Uterus (tissue), 4 donors: ENCODE measurements at places on chromosomes 2 and 18. TPM values are rescaled to one million over a fixed set of nuclear protein-coding genes. Genes with fewer than 3 reads are reported as not detected.

DNA sequence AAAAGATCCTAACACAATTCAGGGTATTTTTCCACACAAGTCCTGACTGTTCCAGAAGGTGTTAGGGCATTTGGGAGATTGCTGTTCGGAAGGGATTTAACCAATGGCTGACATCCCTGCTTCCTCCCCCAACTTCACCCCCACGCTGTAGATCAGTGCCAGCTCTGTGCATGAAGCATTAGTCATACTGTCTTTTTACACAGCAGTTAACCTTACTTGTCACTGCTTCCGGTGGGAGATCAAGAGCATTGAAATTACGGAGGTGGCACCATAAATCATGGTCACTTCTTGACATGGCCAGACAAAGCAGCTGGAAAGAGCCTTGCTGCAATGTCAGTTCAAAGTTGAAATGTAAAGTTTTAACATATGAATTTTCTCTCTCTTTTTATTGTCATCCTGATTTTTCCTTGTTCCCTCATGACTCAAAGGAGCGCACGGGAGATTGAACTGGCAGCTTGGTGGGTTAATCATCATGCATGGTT is 70.2 kb downstream of the HRH4 start:
- DNase-seq = no peak

- DNase-seq = no peak
Observed at GRCh38 chr18:5444269-5444668, 99.5 kb downstream of the EPB41L3 start.

Gene SCTR
- not detected for total RNA-seq

DNA sequence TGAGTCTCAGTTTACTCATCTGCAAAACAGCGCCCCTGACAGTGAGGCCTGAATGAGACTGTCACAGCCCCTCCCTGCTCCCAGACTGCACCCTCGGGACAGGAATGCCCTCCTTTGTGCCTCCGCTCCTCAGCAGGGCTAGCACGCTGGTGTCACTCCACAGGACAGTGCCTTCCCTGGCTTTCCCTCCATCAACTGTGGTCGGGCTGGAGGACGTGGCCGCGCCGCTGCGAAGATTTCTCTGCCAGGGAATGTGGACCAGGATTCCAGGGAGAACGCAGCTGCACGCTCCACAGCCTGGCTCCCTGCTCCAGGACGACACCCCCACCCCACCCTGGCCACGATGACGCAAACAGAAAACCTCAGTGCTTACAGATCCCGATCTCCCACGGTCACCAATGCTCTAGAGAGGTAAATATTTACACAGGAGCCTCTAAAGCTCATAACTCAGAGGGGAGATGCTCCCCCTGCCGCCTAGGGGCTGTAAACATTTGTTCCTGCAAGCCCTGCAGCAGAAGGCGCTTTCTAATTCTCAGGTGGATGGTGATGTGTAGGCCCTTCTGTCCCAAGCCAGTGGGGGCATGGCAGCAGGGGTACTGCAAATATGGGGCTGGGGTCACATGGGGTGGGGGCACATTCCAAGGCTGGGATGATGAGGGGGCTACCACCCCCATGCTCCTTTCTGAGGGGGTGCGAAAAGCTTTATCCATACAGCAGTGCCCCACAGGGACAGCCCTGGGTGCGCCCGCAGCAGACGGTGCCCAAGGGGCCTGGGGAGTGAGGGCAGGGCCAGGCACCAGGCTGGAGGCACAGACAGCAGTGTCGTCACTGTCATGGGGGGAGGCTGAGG is 12.4 kb downstream of the HS6ST1 start:
- peak; percentile 82 for DNase-seq

DNA sequence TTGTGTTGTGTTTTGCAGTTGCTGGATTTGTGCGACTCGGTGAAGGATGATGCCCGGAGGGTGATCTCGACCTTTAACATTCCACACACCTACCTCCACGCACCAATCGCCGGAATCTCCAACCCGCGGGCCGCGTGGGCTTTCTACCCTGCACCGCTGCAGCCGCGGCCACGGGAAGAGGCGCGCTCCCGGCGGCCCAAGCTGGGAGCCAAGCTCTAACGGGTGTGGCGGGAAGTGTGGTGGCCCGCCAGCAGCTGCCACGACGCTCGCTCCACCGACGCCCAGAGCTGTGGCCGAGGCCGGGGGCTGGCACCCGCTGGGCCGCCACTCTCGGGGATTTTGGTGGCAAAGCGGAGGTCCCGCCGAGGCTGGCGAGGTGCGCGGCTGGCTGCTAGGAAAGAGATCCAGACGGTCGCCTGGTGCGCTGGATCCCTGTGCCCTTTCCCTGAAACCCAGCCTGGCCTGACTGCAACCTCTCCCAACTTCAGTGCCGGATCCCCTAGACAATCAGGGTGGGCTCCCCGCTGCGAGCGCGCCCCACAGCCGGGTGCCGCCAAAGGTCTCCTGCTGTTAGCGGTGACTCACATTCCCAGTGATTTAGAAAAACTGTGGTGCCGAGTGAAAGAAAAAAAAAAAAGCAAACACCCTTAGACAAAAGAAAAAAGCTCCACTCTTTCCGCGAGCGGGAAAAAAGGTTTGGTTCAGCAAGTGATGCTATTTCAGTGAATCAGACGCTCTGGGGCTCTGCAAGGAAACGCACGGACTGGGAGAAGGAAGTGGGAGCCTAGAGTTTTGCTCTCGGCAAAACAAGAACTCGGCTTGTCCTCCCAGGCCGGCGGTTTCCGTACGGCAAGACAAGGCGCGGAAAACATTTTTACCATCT is 2.9 kb upstream of the BCL2L11 start:
- peak; percentile 29 for DNase-seq

DNA sequence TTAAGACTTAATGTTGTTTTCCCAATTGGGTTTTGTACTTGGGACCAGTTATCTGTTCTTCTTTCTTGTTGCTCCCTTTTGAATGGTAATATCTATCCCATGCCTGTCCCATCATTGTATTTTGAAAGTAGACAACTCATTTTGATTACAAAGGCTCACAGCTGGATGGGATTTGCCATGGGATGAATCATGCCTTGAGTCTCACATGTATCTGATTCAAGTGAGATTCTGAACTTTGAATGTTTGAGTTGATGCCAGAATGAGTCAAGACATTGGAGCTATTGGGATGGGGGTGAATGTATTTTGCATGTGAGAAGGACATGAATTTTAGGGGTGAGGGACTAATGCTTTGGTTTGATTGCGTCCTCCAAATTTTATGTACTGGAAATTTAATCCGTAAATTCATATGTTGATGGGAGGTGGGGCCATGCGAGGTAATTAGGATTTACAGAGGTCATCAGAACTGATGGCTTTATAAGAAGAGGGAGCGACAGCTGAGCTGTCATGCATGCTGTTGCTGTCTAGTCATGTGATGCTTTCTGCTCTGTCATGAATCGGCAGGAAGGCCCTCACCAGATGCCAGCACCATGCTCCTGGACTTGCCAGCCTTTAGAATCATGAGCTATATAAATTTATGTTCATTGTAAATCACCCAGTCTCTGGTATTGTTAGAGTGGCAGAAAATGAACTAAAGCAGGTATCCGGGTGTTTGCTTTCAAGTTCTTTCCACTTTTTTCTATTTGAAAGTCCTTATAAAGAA is 741.3 kb upstream of the RAB6C start:
- DNase-seq = no peak
